ENCODE measurements at places on chromosomes 2 and 18. TPM values are rescaled to one million over a fixed set of nuclear protein-coding genes. Genes with fewer than 3 reads are reported as not detected.

- DNase-seq: no peak
- no peaks in the 10 kb centered on the region for H3K36me3 ChIP-seq
- peaks cover 41% of the 10 kb centered on the region for H3K4me1 ChIP-seq
- H3K27me3 ChIP-seq: no peaks in the 10 kb centered on the region
These were observed 339.8 kb downstream of the DYSF start for GRCh38 chr2:71792926-71793761.

DNA sequence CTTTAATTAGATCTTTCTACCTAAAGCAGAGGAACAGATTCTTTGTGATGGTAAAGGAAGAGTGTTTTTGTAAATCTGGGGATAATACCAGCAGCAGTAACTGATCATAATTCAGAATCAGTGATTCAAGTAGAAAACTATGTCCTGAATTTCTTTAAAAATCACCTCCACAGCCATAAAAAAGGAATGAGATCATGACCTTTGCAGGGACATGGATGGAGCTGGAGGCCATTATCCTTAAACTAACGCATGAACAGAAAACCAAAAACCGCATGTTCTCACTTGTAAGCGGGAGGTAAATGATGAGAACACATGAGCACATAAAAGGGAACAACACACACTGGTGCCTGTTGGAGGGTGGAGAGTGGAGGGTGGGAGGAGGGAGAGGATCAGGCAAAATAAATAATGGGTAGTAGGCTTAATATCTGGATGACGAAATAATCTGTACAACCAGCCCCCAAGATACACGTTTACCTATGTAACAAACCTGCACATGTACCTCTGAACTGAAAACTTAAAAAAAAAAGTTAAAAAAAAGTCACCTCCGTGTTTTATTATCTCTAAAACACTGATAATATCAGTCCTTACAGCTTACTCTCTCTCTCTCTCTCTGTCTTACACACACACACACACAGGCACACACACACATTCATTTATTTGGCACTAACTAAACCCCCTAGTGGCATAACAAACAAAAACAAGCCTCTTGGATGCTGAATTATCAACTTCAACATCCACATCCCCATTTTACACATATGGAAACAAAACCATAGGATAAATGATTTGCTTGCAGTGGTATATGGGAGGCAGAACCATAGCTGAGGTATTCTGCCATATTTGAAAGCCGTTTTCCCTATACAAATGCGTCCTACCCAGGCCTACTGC lies 1.4 kb downstream of the TM4SF20 start:
- H3K4me3 ChIP-seq: no peak overlapping the region
- no peaks in the 10 kb centered on the region for H3K27me3 ChIP-seq
- no peak for DNase-seq
- H3K27ac ChIP-seq: no peak overlapping the region

GRCh38 chr2:149627111-149627801 lies 39.7 kb upstream of the MMADHC start:
- no peak overlapping the region for H3K27ac ChIP-seq
- H3K27me3 ChIP-seq: no peaks in the 10 kb centered on the region
- H3K4me1 ChIP-seq: peaks cover 7% of the 10 kb centered on the region
- no peaks in the 10 kb centered on the region for H3K36me3 ChIP-seq
- no peak for DNase-seq

DNA sequence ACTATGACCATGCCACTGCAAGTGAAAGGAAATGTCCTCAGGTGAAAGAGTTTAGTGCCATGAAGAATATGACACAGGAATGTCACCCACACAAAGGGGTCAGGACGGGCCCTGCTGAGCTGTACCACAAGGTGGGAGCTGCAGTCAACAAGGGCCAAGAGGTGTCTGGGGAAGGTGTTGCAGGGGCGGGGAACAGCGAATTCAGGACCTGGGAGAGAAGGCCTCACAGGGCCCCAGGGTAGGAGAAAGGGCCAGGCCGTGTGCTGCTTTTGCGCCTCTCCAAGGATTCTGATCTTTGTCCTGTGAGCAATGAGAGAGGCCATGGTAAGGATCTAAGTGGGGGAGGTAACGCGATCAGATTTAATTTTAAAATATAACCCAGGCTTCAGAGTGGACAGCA lies 23.6 kb downstream of the CYB5A start:
- no peaks in the 10 kb centered on the region for H3K4me1 ChIP-seq
- no peak overlapping the region for H3K27ac ChIP-seq
- no peaks in the 10 kb centered on the region for H3K36me3 ChIP-seq
- DNase-seq: no peak

DNA sequence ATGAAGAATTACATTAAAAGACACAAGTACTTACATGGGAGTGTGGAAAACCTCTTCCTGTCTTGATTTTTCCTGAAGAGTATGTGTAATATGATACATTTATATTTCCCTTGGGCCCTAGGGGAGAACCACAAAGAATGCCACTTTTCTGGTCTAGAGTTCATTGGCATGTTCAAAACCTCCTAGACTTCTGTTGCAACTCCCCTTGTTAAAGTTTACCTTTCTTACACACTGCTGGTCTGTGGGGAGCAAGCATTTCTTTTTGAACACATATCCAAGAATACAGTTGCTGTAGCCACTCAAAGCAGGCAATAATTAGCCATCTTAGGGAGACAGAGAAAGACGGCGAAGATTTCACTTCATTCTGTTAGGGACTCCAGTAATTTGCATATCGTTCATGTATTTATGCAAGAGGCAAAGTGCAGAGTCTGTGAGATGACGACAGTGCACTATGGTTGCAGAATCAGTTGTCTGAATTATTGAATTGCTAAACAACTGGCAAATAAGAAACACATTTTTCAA lies 103.5 kb downstream of the NOL4 start:
- no peaks in the 10 kb centered on the region for H3K36me3 ChIP-seq
- H3K4me1 ChIP-seq: peaks cover 22% of the 10 kb centered on the region
- DNase-seq: no peak
- no peaks in the 10 kb centered on the region for H3K27me3 ChIP-seq

- no peak overlapping the region for H3K4me3 ChIP-seq
- no peaks in the 10 kb centered on the region for H3K4me1 ChIP-seq
- peak; percentile 63 for DNase-seq
These were observed 16.8 kb upstream of the KCNK3 start for GRCh38 chr2:26675651-26676255.

DNA sequence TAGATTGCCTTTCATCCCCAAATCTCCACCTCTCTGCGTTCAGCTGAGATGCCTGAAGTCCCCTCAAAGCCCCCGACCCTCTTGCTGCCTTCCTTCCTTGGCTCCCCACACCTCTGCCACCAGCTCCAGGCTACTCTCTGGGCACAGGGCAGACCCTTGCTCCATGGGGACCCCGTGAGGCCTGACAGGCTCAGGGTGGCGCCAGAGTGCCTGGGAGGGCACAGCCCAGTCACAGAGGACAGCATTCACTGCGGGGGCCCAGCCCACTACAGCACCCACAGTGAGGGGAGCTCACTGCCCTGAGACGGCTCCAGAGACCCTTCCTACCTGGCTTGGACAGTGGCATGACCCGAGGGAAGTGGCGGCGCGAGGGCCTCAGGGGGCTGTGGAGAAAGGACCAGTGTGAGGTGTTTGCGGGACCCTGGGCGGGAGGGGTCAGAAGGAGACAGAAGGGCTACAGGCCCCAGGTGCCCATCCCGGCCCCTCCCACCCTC lies 51.0 kb downstream of the AQP12A start:
- peaks cover 4% of the 10 kb centered on the region for H3K27me3 ChIP-seq
- no peak for DNase-seq
- H3K27ac ChIP-seq: no peak overlapping the region
- H3K4me3 ChIP-seq: no peak overlapping the region
- no peaks in the 10 kb centered on the region for H3K4me1 ChIP-seq

GRCh38 chr2:236744281-236744705 lies 174.7 kb downstream of the ACKR3 start:
- H3K27ac ChIP-seq: peak overlapping the region; percentile 94
- H3K27me3 ChIP-seq: no peaks in the 10 kb centered on the region
- H3K4me3 ChIP-seq: no peak overlapping the region
- no peaks in the 10 kb centered on the region for H3K36me3 ChIP-seq

GRCh38 chr2:9951272-9951521 lies 296 bp upstream of the GRHL1 start:
- H3K27ac ChIP-seq: no peak overlapping the region
- H3K4me3 ChIP-seq: peak overlapping the region; percentile 69
- peaks cover 5% of the 10 kb centered on the region for H3K4me1 ChIP-seq
- H3K36me3 ChIP-seq: no peaks in the 10 kb centered on the region
- DNase-seq: no peak

DNA sequence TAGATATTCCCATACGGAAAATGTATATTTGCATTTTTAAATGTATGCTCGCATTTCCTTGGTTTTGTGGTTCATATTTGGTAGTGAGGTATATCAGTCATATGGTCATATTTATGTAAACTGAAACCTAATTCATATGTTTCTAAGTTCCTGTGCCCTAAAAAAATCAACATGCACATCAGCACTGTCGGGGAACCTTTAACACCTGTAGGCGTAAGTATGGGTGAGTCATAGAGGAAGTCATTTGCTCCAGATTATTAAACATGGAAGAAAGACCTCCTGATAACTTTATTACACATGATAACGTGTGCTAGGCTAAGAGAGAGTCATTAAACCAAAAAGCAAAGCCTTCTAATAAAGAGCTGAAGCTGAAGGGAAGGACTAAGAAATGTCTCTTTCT lies 437.7 kb downstream of the NRXN1 start:
- H3K27me3 ChIP-seq: peaks cover 2% of the 10 kb centered on the region
- no peak for DNase-seq
- H3K4me3 ChIP-seq: no peak overlapping the region
- no peaks in the 10 kb centered on the region for H3K4me1 ChIP-seq
- no peaks in the 10 kb centered on the region for H3K36me3 ChIP-seq

DNA sequence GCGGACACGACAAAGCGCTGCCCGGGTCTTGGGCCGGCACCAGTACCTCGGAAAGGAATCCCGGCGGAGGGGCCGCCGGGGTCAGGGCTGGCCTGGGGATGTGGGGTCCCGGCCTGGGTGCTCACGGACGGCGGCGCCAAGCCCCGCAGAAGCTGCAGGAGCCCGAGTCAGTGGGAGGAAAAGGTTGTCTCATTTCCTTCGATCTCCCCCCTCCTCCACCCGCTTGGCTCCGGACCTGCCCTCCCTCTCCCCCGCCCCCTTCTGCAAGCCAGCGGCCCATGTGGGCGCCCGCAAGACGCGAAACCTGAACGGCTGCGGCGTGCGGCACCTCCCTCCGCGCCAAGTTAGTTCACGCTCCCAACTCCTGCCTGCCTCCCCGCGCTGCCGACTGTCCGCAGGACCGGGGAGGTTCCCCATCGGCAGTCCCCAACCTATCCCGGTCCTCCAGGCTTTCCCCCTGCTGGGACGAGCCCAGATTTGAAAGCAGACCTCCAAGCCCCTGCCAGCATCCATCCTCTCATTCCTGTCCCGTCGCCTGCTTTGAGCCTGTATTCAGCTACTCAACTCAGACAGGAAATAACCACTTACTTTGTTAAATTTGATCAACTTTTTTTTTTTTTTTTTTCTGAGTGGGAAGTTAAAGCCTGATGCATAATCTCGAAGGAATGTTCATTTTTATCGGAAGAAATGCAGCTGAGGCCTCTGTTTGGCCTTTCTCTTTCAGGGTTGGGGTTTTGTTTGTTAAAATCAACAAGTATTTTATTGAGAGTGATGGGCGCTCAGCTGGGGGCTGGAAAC lies at the start of gene EVA1A:
Gene EVA1A, minus strand, starts transcription at position 172 of the 798 bp plus-strand sequence. CDS start 42,799 bp downstream, outside the sequence.
- H3K27ac ChIP-seq: peak within 1 kb of the TSS; percentile 93
- H3K27me3 ChIP-seq: no peaks in the 10 kb centered on the region
- H3K36me3 ChIP-seq: no peaks in the 10 kb centered on the region

GRCh38 chr18:56661360-56662062 lies 10.4 kb downstream of the WDR7 start:
- H3K27ac ChIP-seq: no peak overlapping the region
- no peaks in the 10 kb centered on the region for H3K27me3 ChIP-seq
- H3K4me3 ChIP-seq: no peak overlapping the region

The PROC gene
- total RNA-seq: 2.6 TPM

The ARMC9 gene
- 187 TPM for total RNA-seq

The SRD5A2 gene
- not detected for total RNA-seq

The RESP18 gene
- total RNA-seq: not detected

The STK36 gene
- total RNA-seq: 42.1 TPM
